ENCODE measurements at places on chromosomes 12 and 14.

DNA sequence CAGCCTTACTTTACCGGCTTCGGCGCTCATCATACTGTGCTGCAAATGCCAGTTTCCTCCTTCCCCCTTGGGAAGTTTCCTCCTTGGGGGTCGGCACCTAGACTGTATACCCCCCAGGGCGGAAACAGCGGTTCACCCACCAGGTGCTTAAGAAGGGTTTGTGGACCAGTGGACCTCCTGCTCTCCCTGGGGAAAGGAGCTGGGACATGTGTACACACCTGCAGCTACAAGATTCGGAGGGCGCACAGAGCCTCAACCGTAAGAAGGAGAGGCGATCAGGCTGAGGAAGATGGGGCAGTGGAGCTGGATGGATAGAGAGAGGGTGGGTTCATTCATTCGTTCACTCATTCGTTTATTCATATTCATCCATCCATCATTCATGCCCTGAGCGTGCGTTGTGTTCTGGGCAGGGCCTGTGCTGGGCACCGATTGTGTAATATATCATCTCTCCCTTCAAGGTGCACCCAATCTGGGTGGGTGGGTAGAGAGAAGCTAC lies 717 bp upstream of the ZNF839 start:
- no peak for DNase-seq

GRCh38 chr12:71756054-71756690 lies 1.5 kb downstream of the RAB21 start:
- DNase-seq, result no peak

DNA sequence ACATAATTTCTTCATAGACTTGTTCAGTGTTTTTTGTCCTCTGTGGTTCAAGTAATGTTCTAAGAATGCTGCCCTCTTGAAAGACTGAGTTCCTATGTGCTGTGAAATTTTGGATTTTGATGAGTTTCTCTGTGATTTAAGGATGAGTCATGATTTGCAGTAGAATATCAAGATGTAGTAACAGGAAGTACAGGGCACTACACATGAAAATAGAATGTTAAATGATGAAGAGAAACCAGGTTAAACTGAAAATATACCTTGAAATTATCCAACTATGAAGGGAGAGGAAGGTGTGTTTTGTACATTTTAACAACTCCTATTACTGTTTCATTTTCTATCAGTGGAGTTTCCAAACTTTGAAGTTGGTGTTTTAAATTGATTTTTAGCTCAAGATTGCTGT lies 4.8 kb downstream of the ELK3 start:
- DNase-seq, result peak; percentile 94

DNA sequence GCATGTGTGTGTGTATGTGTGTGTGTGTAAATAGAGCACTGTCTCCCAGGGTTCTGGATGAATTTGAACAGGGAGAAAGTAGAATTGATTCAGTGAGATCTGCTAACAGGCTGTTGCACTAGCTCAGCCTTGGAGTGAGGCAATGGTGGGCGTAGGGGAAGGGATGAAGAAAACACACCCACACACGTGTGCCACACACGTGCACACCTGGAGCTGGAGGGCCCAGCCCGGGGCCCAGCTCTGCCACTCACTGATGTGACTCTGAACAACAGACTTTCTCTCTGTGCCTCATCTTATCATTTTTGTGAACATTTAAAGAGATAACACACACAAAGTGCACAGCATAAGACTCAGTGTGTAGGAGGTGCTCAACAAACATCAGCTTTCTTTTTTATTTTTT lies 4.2 kb downstream of the ACACB start:
- no peak for DNase-seq
